CD4-positive, alpha-beta T cell treated with Interleukin-17A for 4 hours (primary cell): ENCODE measurements at places on chromosomes 7 and 10.

DNA sequence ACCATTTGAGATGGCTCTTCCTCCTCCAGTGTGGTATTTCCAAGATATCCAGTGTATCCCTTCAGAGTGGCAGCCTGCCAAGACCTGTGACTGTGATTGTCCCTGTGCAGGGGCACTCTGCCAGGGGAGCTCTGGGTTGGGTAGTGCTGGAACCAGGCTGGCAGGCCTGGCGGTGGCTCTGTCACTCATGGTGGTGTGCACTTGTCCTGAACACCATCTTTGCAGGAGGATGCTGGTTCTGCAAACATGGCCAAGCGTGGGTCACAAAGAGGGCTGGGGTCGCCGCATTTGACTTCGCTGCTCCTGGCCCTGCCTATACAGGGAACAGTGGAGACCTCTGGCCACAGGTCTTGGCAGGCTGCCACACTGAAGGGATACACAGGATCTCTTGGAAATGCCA is 205.2 kb downstream of the PRPF18 start:
- no peak for DNase-seq

DNA sequence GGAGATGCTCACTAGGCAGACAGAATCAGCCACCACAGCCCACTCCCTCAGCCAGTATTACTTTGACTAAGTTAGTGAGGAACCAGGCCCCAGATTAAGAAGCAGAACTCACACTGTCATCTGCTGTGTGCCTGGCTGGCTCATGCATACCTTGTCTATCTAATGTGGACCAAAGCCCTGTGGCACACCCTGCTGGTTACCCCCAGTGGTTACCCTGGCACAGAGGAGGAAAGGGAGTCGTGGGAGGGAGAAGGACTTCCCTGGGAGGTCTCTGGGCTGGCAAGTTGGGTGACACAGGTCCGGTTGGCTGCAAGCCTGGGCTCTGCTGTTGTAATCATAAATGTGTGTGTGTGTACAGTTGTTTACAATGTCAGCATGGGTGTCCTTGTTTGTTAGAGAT is 7.5 kb upstream of the SH2D4B start:
- DNase-seq, result peak; percentile 65

DNA sequence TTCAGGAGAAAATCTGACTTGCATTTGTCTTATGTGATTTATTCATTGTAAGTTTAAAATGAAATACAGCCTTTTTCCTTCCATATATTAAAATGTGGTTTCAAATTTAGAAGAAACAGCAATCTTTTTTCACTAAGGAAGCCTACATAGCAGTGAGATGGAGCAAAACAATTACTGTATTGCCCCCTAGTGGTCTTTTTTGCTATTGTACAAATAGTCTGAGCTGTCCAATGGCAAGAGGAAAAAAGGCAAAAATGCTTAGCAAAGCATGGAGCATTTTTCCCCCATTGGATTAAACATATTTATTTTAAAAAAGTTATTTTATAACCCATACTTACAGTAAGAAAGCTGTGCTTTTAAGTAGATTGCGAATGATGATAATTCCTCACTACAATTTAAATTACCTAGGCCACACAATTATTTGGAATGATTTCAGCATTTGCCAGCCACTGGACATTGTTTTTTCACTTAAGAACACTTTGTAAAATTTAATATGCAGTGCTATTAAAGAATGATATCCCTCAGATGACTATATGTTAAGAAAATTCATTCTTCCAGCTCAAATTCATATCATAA is 119.5 kb downstream of the CPED1 start:
- DNase-seq, result no peak

DNA sequence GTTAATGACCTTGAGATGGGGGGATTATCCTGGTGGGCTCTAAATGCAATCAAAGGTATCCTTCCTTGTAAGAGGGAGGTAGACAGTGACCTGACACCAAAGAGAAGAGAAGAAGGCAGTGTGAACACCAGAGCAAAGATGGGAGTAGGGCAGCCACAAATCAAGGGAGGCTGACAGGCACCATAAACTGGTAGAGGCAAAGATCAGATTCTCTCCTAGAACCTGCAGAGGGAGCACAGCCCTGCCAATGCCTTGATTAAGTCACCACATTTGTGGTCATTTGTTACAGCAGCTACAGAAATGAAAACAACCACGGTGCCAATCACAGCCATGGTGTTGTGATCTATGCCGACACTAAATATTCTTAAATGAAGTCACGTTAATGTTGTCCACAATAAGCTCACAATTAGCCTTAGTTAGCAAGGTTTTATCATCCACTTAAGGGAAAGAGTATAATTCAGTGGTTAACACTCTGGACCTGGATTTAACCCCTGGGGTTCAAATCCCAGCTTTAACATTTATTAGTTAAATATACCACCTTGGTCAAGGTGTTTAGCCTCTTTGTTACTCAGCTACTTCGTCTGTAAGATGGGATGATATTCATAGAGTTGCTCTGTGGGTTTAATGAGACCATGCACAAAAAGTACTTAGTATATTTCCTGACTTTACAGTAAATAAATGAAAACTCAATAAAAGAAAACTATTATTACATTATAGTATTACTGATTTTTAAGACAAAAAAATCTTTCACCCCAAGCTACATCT is 70.8 kb downstream of the SGMS1 start:
- DNase-seq, result peak; percentile 31

GRCh38 chr10:55400075-55400849 is 599.2 kb upstream of the PCDH15 start:
- DNase-seq, result no peak
